ENCODE measurements at places on chromosomes 11 and 22.
A peak's percentile ranks its signal among the peaks of the same experiment; 100 is the strongest.

DNA sequence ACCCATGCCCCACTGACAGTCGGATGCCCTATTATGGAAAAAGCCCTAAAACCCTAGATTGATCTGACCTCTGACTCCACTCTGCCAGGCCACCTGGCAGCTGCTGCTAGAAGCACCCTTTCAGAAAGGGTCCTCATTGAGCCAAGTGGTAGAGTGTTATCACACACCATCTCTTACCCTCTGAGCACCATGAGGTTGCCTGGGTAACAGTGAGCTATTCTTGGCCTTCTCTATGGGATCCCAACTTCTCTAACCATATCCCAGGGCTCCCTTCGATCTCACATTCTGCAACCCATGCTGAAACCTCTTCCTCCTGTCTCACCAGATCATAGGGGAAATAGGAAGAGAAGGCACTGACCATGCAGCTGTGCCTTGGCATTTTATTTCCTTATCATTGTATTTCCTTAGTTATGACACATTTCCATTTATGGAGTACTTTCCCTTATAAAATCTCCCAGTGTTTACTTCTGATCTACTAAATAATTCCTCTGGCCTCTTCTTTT lies 52.7 kb downstream of the MPPED2 start:
- DNase-seq: no peak

DNA sequence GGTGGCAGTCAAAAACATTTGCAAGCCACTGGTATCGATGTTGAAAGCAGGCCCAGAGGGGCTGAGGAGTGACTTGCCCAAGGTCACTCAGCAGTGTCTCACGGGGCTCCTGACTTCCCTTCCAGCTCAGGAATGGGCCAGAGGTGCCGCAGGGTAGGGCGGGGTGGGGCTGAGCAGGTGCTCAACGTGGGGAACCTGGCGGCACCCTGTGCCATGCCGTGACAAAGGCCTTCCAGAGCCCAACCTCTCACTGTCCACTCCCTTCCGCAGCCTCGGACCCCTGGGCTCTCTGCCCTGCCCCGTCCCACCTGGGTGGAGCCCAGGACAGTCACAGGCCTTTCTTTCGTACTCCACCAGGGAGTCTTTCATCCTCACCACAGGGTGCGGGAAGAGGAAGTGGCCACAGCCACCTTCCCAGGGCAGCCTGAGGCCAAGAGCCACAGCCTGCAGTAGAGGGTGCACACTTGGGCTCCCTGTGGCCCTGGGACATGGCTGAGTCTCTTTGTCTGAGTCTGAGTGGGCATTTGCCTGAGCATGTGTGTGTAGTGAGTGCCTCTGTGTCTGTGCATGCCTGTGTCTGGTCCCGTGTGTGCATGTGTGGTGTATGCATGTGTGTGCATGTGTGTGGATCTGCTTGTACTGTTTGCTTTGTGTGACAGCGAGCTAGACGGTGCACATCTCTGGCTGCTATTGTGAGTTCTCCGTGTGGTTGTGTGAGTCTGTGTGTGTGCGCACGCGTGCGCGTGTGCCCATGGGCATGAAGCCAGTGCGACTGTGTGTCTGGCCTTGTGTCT lies 6.0 kb upstream of the LIF start:
- peak; percentile 47 for DNase-seq

GRCh38 chr22:36913427-36914389 lies at the start of gene CSF2RB:
TSS of gene CSF2RB (plus strand) at chr22:36913628. CDS start at chr22:36922208, 8,580 bp downstream.
- peak; percentile 91 for DNase-seq

DNA sequence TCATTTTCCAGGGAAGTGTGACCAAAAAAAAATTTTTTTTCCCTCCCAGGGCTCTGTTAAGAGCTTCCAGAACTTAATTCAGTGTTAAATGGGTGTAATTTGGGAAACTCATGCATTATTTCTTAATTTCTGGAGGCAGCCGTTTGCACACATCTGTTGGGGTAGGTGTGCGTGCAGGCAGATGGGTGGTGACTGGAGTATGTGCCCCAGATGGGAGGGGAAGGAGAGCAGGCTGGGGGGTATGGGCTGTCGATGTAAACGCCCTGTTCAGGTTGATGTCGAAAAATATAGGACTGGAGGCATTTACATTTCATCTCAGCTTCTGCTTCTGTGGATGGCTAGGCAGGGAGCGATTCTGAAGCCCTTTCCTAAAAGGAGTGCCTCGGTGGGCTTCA lies 13.7 kb upstream of the SHISAL1 start:
- no peak for DNase-seq

GRCh38 chr22:50595189-50595588 lies 5.4 kb upstream of the MAPK8IP2 start:
- DNase-seq: no peak

Measured in KBM-7 (cell line).